Sigmoid colon (tissue), 7 donors: ENCODE measurements at places on chromosomes 3 and 15. TPM values are rescaled to one million over a fixed set of nuclear protein-coding genes. Genes with fewer than 3 reads are reported as not detected.

The THSD4 gene
- 1.4 TPM for total RNA-seq

The TSEN2 gene
- 18.6 TPM for total RNA-seq

The CCK gene
- total RNA-seq, result 6.9 TPM

DNA sequence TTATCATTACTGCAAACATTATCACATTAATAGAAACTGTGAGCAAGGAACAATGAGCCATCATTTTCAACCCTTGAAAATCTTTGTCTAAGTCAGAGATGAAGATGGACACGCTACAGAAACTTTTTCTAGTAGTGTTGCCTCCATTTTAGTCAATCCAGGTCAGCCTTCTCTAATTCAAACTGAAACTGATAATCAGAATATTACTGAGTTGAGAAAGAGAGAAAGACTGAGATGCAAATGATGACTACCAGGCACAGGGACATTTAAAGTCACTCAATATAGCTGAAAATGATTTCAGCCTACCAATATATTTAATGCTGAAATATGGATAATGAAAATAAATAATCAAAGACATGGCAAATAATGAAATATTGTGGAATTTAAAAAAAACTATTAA, 261.4 kb downstream of the GBE1 start:
- no peak for DNase-seq

- no peak for DNase-seq
Observed at GRCh38 chr3:169496402-169496801, 167.1 kb downstream of the MECOM start.

DNA sequence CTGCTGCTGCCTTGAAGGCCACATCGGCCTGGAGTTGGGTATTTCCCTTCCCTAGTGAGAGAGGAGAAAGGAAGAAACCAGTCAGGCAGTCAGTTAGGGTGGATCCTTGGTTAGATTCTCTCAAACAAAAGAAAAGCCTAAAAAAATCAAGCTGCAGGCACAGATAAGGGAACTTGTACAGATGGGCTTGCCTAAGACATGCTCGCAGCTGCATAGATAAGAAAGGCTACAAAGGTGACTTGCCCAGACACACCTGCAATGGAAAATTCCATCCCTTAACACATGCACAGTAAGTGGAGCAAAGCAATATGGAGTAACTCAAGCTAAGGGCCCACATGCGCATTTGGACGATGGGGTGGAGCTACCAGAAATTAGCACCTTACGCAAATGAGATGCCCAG, 199.7 kb upstream of the ARPP21 start:
- no peak for DNase-seq

- no peak for DNase-seq
Observed at GRCh38 chr15:52071570-52071969, 41.0 kb downstream of the BCL2L10 start.

DNA sequence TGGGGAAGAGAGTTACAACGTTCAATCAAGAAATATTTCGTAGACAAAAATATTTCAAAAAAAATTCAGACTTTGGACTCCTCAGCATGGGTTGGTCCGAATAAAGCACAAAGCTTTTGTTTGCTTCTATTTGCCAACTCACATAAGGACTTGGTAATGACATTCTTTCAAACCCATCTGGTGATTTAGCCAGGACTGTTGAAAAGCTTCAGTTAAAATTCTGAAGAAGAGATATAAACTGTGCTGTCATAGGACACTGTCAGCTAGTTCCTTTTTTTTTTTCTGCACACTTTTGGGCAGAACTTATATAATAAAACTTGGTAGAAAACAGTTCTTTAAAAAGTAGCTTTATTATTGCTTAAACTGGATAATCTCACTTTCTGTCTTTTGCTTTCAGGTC, 660.8 kb upstream of the SGO1 start:
- no peak for DNase-seq

DNA sequence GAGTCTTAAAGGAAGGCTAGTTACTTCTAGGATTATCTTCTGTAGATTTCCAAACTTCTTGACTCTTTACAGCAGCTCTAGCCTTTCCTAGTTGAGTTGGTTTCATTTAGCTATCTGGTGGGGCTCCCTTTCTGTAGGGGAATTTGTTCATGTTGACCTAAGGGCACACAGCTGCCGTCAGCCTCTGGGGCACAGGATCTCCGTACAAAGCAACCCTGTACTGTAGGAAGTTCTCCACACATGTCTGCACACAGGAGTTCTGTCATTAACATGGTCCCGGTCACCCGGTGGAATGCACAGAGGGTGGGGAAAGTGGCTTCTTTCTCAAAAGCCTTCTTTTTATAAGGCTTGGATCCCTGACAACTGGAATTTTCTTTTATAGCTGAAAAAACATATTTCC, 88.7 kb upstream of the TNIK start:
- no peak for DNase-seq

GRCh38 chr3:136787349-136787748, 31.6 kb upstream of the SLC35G2 start:
- no peak for DNase-seq

DNA sequence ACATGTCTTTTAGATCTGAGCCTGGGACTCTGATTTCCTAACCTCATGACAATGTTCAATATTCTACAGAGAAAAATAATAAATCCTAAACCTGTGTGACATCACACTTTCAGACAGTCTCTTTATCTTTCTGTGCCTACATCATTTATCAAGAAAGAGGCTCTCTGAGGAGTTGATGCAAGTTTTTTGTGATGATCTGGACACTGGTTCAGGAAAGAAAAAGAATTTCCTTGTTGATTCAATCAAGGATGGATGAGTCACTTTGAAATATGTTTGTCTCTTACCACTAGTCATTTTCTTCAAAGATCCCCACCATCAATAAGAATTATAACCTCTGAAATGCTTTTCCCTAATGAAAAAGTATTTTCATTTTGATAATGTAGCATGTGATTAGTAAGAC, 404.6 kb downstream of the WDR72 start:
- no peak for DNase-seq

DNA sequence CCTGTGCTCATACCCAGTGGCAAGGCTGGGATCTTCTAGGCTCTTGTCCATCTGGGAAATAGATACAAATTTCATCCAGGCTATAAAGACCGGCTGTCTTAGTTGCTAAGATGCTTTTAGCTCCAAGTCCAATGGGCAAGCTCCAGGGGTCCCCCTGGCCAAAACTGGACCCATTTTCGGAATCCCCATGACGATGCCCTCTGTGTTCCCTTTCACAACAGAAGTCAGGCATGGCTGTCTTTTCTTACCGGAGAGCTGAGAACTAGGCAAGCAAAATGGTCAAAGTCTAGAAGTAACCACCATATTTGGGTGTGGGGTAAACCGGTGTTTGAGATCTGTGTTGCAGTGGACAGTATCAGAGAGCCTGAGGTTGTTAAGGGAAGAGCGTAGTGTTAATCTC, 1.0 kb downstream of the GLYCTK start:
- peak; percentile 36 for DNase-seq

GRCh38 chr3:185200639-185201038, 47.8 kb upstream of the C3orf70 start:
- no peak for DNase-seq

GRCh38 chr3:113485161-113485609, 29.8 kb downstream of the SPICE1 start:
- DNase-seq, result no peak

DNA sequence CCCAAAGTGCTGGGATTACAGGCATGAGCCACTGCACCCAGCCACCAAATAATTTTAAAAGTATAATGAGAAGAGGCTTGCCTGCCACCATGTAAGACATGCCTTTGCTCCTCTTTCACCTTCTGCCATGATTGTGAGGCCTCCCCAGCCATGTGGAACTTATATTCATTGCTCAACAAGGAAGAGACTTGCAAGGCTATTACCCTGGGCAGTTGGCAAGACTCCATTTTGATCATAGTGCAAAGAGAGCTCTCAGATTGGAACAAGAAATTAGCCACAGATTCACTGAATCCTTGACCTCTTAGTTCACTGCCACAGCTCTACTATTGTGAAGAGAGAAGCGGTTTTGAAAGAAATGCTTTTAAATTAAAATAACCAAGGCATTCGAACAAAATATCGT, 6.1 kb downstream of the SCAP start:
- DNase-seq, result no peak

- no peak for DNase-seq
Observed at GRCh38 chr3:111541911-111542483, at the start of gene CD96. Gene CD96 (plus strand): TSS chr3:111542197. CDS start chr3:111542249, 52 bp downstream.

DNA sequence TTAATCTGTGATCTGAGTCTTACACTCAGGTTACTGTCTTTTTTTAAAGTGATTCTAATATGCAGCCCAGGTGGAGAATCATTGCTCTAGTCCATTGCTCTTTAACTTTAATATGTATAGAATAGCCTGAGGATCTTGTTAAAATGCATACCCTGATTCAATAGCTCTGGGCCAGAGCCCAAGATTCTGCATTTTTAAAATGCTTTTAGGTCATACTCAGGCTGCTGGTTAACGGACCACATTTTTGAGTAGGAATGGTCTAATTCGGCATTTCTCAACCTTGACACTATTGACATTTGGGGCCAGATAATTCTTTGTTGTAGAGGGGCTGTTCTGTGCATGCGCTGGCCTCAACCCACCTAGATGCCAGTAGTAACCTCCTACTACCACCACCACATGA, 20.9 kb upstream of the FSTL1 start:
- DNase-seq, result no peak
